ENCODE measurements at places on chromosomes 1 and 21.

DNA sequence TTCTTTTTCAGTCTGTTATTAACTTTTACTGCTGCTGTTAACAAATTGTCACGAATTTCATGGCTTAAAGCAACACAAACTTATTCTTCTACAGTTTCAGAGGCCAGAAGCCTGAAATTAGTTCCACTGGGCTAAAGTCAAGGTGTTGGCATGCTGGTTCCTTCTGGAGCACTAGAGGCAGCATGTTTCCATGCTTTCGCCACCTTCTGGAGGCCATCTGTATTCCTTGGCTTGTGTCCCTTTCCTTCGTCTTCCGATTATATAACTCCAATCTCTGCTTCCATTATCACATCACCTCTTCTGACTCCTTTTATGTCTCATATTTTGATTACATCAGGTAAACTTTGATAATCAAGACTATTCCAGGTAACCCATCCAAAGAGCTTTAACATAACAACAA, 1742.1 kb downstream of the BRINP3 start:
- H3K36me3 ChIP-seq, result no peaks in the 10 kb centered on the region
- no peak for DNase-seq
- no peaks in the 10 kb centered on the region for H3K4me1 ChIP-seq
- no peak overlapping the region for H3K27ac ChIP-seq

DNA sequence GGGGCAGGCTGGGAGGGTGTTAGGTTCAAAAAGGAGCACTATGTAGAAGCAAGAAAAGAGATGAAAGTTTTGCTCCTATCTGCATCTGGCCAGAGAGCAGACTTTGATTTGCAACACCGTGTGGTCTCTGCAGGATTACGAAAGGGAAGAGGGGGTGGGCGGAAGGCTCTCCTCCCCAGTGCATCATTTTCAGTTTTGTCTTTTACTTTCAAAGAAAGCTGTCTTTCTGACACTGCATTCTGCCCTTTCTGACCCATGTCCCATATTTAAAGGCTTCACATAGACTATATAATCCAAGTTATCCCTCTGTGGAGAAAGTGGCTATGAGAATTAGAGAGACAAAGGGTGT, 126.5 kb downstream of the RHOU start:
- H3K36me3 ChIP-seq, result no peaks in the 10 kb centered on the region
- peaks cover 12% of the 10 kb centered on the region for H3K4me1 ChIP-seq
- H3K27me3 ChIP-seq, result no peaks in the 10 kb centered on the region
- H3K4me3 ChIP-seq, result no peak overlapping the region

GRCh38 chr1:103211073-103211472, 102.8 kb upstream of the COL11A1 start:
- DNase-seq, result no peak
- H3K27ac ChIP-seq, result no peak overlapping the region
- no peak overlapping the region for H3K4me3 ChIP-seq
- no peaks in the 10 kb centered on the region for H3K4me1 ChIP-seq
- H3K27me3 ChIP-seq, result no peaks in the 10 kb centered on the region
- H3K36me3 ChIP-seq, result no peaks in the 10 kb centered on the region

GRCh38 chr1:86782482-86782881, 78.1 kb downstream of the SH3GLB1 start:
- H3K27me3 ChIP-seq, result no peaks in the 10 kb centered on the region
- DNase-seq, result no peak
- no peaks in the 10 kb centered on the region for H3K36me3 ChIP-seq
- no peak overlapping the region for H3K4me3 ChIP-seq

DNA sequence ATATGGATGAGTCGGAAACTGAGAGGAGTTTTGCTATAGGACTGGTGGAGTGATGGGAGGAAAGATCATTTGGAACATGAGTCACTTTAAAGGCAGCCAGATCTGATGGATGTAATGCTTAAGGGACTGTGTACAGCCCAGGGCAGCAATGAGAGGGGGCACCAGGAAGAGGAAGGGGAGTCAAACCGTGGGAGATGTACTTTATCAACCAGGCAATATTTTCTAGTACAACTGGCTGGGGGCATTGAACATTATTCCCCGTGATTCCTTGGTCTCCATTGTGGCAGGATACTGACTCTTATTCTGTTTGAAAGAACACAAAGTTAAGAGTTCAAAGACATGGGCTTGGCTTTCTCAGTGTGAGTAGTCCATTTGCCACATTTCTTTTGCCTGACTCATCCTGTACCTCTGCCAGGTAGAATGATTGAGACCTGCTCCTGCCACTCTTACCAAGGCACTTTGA, 268.2 kb upstream of the NR5A2 start:
- H3K27ac ChIP-seq, result no peak overlapping the region
- H3K36me3 ChIP-seq, result no peaks in the 10 kb centered on the region
- H3K4me3 ChIP-seq, result no peak overlapping the region
- DNase-seq, result no peak

GRCh38 chr1:50174101-50174500, 65.4 kb downstream of the ELAVL4 start:
- H3K36me3 ChIP-seq, result no peaks in the 10 kb centered on the region
- DNase-seq, result no peak
- H3K4me3 ChIP-seq, result no peak overlapping the region
- no peaks in the 10 kb centered on the region for H3K27me3 ChIP-seq
- no peaks in the 10 kb centered on the region for H3K4me1 ChIP-seq
- no peak overlapping the region for H3K27ac ChIP-seq

GRCh38 chr1:8204826-8205225, 113.1 kb upstream of the SLC45A1 start:
- H3K36me3 ChIP-seq, result no peaks in the 10 kb centered on the region
- H3K4me3 ChIP-seq, result no peak overlapping the region
- no peak overlapping the region for H3K27ac ChIP-seq
- no peaks in the 10 kb centered on the region for H3K27me3 ChIP-seq
- no peaks in the 10 kb centered on the region for H3K4me1 ChIP-seq

DNA sequence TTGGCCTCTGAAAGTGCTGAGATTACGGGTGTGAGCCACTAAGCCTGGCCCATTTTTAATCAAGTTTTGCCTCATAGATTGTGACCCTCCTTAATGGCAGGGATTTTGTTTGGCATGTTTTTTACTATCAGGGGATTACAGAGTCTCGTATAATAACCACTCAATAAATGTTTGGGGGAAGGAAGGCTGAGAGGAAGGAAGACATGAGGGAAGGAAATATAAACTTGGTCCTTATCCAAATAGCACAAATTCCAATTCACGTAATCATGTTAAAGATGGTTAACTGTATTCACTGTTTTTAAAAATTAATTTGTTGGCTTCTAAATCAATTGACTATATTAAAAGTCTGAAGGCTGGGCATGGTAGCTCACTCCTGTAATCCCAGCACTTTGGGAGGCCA, 30.9 kb upstream of the SERTAD4 start:
- H3K27me3 ChIP-seq, result no peaks in the 10 kb centered on the region
- no peaks in the 10 kb centered on the region for H3K36me3 ChIP-seq
- no peak overlapping the region for H3K4me3 ChIP-seq
- no peak overlapping the region for H3K27ac ChIP-seq
- no peak for DNase-seq

DNA sequence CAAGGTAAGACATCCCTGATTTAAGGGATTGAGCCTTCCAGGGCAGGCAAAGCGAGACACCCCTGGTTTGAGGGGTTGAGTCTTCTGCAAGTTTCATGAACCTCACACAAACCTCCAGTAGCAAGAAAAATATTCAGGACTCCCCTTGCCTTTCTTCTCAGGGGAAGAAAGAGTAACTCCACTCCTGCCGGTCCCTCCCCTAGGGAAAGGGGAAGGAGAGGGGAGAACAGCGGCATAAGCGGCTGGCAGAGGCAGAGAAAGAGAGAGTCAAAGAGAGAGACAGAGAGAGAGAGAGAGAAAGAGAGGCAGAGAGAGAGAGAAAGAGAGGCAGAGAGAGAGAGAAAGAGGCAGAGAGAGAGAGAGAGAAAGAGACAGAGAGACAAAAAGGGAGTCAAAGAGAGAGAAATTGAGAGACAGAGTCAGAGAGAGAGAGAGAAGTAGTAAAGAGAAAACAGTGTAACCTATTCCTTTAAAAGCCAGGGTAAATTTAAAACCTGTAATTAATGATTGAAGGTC, 29.5 kb upstream of the CBR3 start:
- no peak overlapping the region for H3K4me3 ChIP-seq
- DNase-seq, result no peak
- H3K36me3 ChIP-seq, result no peaks in the 10 kb centered on the region
- H3K27me3 ChIP-seq, result peaks cover 10% of the 10 kb centered on the region

DNA sequence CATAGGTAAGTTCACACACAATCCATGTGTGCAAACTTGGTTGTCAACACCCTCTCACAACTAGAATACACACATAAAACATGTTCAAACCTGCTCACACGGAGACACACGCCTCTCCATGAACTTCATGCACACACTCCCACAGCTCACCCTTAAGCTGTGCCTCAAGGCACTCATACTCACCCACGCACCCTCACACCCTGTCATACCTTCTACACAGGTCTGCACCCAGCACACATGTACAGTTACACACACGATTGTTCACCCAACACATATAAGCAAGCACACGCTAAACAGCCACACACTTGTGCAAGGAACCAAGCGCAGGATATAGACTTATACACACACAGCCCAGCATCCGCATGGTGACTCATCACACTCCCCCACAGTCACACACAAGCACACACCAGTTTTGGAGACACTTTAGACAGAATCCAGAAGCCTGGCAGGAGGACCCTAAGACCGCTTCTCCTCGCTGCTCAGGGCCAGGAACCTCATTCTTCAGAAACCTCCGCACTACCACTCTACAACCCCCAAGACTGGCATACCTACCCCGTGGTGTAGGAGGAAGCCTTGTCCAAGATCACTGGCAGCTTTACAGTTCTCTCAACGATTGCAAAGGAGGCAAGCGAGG, 58.7 kb upstream of the ZC3H12A start:
- no peaks in the 10 kb centered on the region for H3K36me3 ChIP-seq
- H3K4me3 ChIP-seq, result no peak overlapping the region
- H3K27me3 ChIP-seq, result no peaks in the 10 kb centered on the region
- no peak for DNase-seq
- H3K4me1 ChIP-seq, result no peaks in the 10 kb centered on the region
- H3K27ac ChIP-seq, result no peak overlapping the region

- H3K4me3 ChIP-seq, result no peak overlapping the region
- no peaks in the 10 kb centered on the region for H3K27me3 ChIP-seq
- peaks cover 2% of the 10 kb centered on the region for H3K4me1 ChIP-seq
- H3K27ac ChIP-seq, result no peak overlapping the region
- no peak for DNase-seq
Observed at GRCh38 chr1:51623025-51623424, 6.1 kb downstream of the OSBPL9 start.

DNA sequence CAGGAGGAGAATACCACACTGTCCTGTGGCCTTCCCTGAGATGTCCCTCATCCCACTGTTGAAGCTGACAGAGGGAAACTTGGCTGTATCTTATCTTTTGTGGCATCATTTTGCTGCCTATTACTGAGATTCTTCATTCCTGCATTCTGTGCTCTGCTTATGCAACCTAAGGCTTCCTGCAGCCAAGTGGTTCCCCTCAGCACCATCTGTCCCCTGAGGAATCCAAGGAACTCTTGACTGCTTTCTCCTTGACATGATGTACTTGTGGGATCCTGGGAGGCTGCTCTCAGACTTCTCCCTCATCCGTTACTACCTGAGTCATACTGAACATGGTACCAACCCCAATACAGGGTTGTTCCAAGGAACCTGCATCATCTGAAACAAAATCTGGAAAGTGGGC, 21.1 kb upstream of the RIMKLA start:
- no peak overlapping the region for H3K4me3 ChIP-seq
- H3K27ac ChIP-seq, result no peak overlapping the region
- no peak for DNase-seq
- no peaks in the 10 kb centered on the region for H3K36me3 ChIP-seq
- H3K4me1 ChIP-seq, result no peaks in the 10 kb centered on the region

DNA sequence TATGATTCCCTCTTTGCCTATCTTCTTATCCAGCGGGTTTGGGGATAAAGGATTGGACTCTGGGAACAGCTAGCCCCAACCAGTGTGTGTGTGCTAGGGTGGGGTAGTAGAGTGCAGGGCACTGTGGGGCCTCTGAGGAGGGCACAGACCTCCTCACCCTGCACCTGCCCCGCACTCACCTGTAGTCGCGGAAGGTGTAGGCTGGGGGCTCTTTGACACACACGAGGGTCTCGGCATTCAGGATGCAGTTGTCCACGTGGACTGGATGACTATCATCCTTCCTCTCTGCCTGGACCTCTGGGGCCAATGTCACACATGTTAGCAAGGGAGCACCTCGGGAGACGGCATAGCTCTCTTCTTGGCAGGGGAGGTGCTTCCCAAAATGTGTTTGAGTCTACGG, 8.0 kb upstream of the CLDN19 start:
- peaks cover 42% of the 10 kb centered on the region for H3K36me3 ChIP-seq

DNA sequence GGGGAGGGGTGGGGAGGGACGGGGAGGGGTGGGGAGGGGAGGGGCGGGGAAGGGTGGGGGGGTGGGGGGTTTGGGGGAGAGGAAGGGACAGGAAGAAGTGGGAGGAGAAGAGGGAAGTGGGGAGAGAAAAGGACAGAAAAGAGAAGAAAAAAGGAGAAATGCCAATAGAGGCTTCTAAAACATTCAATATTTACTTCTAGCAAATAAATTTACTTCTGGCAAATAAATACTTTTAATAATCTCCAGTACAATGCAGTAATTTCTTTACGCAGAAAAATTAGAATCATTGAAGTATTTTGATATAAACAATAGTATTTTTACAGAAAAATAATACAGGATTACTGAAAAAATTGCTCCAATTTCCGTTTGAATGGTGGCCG, 9.4 kb upstream of the GPR161 start:
- no peak overlapping the region for H3K27ac ChIP-seq
- no peaks in the 10 kb centered on the region for H3K27me3 ChIP-seq
- H3K4me1 ChIP-seq, result no peaks in the 10 kb centered on the region
- H3K36me3 ChIP-seq, result no peaks in the 10 kb centered on the region
- H3K4me3 ChIP-seq, result no peak overlapping the region

DNA sequence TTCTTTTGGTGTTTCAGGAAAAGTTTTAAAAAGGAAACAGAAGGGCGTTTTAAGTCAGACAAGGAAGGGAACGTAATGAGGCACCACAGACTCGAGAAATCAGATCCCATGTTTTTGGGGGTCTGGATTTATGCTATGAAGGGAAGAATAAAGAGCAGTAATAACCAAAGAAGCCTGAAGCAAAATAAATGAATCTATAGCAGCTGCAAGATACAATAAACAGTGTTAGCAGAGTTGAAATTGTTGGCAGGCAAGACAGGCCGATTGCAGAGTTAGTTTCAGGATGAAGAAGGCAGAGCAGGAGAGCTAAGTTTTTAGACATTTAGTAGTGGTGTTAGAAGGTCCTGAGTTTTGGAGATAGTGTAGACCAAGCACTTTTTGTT, 425 bp downstream of the DDR2 start:
- H3K36me3 ChIP-seq, result no peaks in the 10 kb centered on the region
- H3K4me1 ChIP-seq, result no peaks in the 10 kb centered on the region
- no peak for DNase-seq
- H3K27ac ChIP-seq, result no peak overlapping the region
- no peak overlapping the region for H3K4me3 ChIP-seq

DNA sequence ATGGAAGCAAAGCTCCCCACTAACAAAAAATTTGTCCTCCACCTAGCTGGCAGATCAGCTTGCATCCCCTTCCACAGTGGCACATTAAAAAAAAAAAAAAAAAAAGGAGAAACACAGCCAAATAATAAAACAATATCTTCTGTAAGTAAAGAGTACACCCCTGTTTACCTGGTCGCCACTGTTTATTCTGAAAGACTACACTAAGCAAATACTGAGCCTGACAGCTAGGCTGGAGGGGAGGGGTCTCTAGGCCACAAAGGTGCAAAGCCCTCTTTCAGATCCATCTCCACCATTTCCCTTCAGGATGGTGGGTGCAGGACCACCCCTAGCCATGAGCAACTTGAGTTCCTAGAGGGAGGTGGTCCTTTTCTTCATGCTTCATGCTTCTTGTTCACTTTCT, 22.8 kb upstream of the SLC45A3 start:
- H3K27me3 ChIP-seq, result no peaks in the 10 kb centered on the region
- H3K27ac ChIP-seq, result no peak overlapping the region
- H3K4me3 ChIP-seq, result no peak overlapping the region
